ENCODE measurements at places on chromosomes 12 and 14.

DNA sequence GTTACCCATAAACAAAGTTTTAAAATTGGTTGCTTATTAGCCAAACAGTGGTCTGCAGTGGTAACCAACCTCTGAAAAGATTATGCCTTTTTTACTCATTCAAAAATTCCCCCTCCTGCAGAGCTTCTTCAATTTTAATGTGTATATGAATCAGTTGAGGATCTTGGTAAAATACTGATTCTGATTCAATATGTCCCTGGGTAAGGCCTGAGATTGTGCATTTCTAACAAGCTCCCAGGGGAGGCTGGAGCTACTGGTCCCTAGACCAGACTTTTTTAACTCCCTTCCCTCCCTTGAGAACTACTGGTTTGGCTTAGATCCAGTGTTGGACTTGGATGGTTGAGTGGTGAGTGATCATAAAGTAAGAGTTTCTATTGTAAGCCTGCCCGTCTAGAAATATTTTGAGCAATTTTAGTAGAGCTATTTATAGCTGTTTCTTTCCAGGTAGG, 90.2 kb downstream of the FUT8 start:
- DNase-seq = peak; percentile 17

DNA sequence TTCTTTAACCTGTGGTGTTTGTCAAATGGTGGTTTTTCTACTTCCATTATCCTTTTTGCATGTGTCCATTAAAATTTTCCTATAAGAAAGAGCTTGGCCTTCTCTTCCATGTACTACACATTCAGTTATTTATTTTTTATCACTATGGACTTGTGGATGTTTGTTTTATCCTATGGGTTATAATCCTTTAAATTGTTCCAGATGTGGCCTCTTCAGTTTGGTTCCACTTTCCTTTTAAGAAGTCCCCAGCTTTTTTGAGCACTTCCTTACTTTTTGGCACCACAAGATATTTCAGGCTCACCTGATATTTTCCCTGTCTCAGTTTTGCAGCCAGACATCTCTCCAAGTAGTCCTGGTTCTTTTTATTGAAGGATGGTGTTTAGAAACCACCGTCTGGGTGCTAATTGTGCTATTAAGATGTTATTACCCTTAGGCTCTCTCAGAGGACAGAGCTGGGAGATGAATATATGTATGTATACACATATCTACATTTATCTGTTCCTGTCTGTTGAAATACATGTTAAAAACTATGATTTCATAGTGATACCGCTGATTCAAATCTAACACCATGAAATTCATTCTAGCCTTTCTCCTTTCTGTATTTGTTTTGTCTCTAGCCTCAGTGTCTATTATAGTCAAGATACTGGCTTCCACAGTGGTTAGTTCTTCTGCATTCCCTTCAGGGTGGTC, 408.5 kb upstream of the RGS6 start:
- peak; percentile 74 for DNase-seq

GRCh38 chr12:47949441-47950341, 13.7 kb upstream of the TMEM106C start:
- peak; percentile 49 for DNase-seq

- DNase-seq = no peak
These were observed 125.2 kb downstream of the NTF3 start for GRCh38 chr12:5556946-5557673.

- no peak for DNase-seq
These were observed 38.1 kb upstream of the SLC2A13 start for GRCh38 chr12:40144023-40144422.

DNA sequence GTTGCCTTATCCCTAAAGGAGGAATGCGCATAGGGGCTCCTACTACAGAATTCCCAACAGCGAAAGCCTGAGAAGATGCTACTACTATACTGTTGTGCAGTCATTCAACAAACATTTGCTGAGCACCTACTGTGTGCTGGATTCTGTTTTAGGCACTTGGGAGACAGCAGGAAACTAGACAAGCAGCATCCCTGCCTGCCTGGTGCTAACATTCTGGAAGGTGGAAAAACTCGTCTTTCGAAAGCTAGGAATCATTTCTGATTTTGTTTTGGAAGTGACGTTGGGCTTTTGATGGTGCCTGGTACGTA, 131.5 kb upstream of the NCOR2 start:
- no peak for DNase-seq

DNA sequence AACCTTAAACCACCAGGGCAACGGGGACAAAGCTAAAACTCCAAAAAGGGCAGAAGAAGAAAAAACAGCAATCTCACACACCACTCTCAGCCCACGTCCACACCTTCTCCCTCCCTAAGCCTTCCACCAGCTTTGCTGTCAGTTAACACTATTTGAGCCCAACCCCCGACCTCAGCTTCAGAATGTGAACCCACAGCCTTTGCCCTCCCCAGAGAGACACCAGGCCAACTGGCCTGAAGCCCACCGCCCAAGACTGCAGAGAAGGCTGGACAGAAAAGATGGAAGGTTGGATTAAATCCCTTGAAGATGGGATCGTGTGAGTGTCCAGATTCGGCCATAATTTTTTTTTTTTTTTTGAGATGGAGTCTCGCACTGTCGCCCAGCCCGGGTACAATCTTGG, 22.4 kb downstream of the IRF2BPL start:
- no peak for DNase-seq

DNA sequence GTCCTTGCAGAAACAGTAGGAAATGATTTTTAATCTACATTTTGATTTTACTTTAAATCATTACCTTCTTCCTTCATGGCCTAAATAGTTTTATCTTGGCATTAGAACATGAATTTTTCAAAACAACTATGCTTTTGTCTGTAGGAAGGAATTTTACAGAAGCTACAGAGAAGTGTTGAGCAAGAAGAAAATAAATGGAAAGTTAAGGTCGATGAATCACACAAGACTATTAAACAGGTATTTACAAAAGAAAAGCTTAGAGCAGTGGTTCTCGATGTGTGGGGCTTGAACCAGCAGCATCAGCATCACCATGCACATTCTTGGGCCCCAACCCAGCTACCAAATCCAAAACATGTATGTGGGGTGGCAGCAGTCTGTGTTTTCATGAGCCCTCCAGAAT, 91.6 kb downstream of the KTN1 start:
- DNase-seq = no peak

DNA sequence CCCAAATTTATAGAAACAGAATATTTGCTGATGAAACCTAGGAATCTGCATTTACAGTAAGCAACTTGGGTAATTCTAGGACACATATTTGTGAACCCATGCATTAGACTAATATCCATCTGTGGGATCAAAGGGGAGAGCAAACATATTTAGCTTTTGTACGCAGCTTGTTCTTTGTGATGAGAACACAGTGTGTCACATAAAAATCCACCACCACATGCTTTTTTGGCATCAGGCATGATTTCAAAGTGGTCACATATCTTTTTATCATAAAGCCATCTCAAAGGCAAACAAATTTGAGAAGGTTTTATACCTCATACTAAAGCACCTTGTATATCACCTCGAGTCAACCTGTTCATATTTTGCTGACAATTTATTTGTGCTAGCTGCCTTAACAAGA, 15.7 kb downstream of the DNAL1 start:
- no peak for DNase-seq

GRCh38 chr12:128450810-128451209, 183.8 kb downstream of the TMEM132C start:
- no peak for DNase-seq

DNA sequence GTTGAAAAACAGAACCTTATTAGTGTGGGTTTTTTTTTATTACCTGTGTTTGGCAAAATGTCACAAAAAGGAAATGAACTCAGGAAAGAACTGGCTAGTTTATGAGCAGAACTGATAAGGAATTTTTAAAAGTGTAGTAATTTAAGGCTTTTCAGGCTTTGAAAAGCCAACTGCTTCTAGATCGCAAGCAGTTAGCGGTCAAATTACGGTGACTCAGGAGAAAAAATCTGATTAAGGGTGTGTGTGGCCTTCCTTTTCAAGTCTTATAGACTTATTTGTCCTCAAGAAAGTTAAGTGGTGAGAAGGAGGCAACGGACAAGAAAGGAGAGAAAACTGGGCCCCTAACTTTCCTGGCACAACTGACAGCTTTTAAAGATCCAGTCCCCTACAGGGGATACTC, 33.4 kb downstream of the PDZRN4 start:
- no peak for DNase-seq

GRCh38 chr14:72608391-72609204, 285.3 kb downstream of the DPF3 start:
- DNase-seq = no peak

DNA sequence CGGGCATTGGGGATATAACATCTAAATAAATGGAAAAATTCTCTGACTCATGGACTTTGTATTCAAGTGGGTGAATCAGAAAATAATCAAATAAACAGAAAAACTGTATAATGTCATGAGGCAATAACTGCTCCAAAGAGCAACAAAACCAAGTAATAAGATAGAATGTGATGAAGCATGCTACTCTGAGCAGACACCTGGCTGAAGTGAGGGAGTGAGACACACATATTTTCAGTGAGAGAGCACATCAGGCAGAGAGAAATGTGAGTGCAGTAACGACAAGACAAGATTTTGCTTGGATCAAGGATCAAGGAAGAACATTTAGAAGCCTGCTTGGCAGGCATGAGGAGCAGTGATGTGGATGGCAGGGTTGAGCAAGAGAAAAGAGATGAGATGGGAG, 75.8 kb upstream of the CCDC91 start:
- DNase-seq = no peak

DNA sequence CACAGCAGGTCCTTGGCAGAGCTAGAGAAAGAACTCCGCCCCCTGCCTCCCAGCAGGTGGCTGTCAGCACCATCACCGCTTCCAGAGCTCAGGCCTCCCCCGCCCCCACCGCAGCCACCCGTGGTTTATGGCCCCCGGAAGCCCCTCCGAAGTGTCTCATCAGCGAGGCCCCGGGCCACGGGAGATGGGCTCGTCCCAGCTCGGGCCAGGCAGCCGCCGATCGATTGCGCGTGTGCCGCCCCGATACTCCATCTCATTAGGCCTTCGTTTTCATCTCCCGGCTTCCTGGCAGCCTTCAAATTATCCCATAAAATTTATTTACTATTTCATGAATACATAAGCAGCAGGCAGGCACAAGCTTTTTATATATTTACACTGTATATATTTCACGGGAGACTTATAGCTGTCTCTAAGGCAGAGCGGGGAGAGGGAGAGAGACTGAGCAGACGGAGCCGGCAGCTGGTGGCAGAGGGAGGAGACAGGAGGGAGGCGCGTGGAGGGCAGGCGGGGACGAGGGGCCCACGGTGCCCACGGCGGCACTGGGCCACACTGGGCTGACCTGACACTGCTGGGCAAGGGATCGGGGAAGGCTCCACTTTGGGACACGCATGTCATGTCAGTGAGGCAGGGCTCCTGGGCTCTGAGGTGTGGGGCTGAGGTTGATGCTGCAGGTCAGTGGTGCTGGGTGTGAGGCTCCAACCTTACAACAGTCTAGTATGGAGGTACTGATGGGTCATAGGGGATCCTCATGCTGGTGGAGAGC, 241.2 kb downstream of the RBM19 start:
- DNase-seq = no peak

DNA sequence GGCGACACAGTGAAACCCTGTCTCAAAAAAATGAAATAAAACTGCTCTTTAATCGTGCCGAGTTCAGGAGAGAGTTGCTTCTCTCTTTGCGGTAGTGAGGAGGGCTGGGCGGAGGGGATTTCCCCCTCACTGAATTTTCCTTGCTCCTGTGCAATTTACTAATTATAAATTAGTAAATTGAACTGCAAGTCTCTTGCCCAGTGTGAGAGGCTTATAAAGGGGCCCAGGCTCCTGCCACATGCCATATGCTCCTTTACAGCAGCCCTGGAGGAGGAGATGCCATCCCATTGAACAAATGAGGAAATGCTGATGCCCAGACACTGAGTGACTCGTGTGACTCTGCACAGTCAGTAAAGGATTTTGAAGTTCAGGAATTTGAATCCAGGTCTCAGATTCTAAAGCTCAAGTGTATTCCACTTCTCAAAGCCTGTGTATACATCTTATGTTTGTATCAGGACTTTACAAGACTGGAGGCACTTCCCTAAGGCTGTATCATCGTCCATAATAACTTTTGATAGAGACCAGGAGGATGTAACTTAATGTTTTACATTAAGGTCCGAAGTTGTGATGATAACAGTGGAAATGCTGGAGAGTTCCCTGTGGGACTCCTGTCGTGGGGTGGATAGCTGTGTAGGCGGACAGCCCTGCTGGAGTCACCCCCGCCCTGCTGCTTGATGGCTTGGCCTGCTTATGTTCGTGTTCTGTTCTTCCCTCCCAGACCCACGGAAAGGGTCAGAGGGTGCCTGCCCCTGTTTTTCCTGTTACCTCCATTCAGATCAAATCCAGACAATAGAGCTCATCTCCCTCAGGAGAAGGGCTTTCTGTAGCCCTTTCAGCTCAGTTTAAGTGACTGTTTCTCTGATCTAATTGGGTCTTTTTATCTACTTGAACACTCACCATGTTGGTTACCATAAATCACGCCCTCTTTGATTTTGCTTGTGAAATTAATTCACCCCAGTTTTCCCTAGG, 13.9 kb downstream of the PELI2 start:
- no peak for DNase-seq

Measured in activated CD4-positive, alpha-beta T cell treated with anti-CD3 and anti-CD28 coated beads, Interleukin-2, amount 50 U/mL, for 16 hours (primary cell).